GF-D8 (cell line): ENCODE measurements at places on chromosomes 3 and 15.

DNA sequence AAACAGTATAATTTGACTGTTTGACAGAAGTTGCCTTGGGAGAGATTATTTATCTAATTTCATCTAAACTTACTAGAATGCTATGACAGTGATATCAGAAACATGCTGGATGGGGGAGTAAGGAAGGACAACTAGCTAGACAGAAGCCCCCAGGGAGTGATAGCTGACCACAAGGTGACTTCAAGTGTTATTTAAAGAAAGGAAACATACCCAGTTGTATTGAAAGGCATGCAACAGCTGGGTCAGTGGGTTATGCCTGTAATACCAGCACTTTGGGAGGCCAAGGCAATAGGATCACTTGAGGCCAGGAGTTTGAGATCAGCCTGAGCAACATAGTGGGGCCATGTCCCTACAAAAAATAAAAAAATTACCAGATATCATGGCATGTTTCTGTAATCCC is 69.6 kb downstream of the SLC49A4 start:
- no peak for DNase-seq

DNA sequence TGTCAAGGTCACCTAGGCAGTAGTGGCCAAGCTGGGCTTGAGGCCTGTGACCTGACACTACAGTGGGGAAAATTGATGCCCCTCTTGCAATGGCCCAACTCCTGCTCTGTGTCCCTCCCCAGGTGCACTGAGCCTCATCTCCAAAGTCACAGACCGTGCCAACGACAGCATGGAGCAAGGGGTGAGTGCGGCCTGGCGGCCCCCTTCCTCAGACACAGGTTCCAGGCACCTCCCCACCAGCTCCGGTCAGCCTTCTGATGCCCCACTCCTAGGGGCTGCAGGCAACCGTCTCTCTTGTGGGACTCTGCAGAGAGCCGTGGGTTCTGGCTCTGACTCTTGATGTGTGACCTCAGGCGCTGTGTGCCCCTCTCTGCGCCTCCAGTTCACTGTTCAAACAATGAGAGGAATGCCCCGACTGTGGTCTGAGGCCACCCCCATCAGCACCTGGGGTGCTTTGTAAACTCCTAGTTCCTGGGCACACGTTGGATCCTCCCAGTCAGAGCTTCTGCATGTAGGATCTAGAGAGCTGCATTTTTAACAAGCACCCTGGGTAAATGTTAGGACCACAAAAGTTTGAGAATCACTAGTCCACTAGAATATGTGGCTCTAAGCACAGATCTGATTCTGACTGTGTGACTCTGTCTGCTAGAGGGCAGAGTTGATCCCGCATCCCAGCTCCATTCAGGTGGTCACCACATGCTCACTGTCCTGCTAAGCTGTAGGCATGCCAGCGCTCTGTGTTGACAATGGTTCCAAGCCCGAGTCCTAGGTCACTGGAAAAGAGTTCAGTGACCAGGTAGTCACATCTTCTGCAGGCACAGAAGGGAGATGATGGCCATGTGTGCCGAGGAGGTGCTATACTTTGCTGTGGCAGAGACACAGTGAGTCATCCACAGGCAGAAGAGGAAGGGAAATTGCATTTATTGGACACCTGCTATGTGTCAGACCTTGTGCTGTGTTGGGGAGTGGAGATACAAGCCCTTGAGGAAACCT is 46.2 kb upstream of the NR2C2 start:
- DNase-seq: no peak

GRCh38 chr3:21154911-21155310 is 596.1 kb downstream of the ZNF385D start:
- DNase-seq: no peak

GRCh38 chr3:46501702-46502101 is 3.9 kb downstream of the RTP3 start:
- DNase-seq: no peak
